Forelimb muscle (tissue), 1 donor: ENCODE measurements at places on chromosomes 7 and 10. TPM values are rescaled to one million over a fixed set of nuclear protein-coding genes. Genes with fewer than 3 reads are reported as not detected.

CASP2 gene
- polyA plus RNA-seq = 20.3 TPM

LRRC18 gene
- 0.09 TPM for polyA plus RNA-seq

HOXA10 gene
- polyA plus RNA-seq = 23.8 TPM

BMPER gene
- 3.6 TPM for polyA plus RNA-seq

AKR1C8 gene
- polyA plus RNA-seq = not detected

GRCh38 chr7:50178166-50178565 is 85.1 kb upstream of the ZPBP start:
- DNase-seq = no peak

- DNase-seq = peak; percentile 83
Observed at GRCh38 chr10:19819419-19820033, 3.3 kb downstream of the PLXDC2 start.

DNA sequence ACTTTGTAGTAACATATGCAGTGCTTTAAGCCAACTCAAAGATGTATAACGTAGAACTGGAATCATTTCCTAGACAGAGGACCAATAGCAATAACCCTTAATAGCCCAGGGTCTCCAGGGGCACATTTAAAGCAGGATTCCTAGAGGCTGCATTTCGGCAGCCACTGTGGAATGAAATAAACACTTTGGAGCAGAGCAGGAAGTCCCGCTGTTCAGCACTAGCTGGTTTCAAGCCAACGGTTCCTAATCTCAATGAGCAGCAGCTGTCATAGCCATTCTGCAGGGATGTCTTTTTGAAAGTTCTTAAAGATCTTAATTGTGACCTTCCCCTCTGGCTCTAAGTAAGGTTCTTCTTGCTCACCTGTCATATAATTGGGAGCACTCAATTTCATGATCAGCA is 18.4 kb upstream of the MACROH2A2 start:
- no peak for DNase-seq

- DNase-seq = no peak
Observed at GRCh38 chr7:95632609-95633008, 36.3 kb upstream of the PDK4 start.

DNA sequence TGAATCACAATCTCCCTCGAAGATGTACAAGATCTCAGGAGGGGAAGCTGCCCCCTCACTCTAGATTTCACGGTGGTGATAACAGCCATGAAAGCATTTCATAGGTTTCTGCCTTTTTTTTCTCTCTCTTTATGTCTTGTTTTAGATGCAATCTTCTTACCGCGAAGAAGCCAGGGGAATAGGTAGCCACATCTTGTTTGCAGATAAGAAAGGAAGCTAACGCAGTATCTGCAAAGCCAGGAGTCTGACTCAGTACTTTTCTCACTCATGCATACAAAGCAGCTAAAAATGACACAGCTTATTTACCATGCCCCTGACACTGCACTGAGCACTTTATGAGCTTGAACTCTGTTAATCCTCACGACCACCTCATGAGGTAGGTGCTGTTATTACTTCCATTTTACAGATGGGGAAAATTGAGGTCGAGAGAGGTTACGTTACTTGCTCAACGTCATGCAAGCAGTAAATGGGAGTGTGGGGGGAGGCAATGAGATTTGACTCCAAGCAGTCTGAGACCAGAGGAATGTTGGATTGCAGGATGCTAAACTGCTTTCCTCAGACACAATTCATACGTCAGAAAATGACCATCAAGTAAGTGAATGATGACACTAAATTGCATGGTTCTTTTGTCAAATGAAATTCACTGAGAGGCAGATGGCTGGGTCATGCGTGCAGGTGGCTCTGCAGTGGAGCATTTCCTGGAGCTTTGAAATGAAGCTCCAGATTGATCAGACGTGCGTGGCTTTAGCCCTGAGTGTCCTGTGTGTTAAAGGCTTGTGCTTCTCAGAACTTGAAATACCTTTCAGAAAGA is 3.3 kb downstream of the MAP3K8 start:
- no peak for DNase-seq

DNA sequence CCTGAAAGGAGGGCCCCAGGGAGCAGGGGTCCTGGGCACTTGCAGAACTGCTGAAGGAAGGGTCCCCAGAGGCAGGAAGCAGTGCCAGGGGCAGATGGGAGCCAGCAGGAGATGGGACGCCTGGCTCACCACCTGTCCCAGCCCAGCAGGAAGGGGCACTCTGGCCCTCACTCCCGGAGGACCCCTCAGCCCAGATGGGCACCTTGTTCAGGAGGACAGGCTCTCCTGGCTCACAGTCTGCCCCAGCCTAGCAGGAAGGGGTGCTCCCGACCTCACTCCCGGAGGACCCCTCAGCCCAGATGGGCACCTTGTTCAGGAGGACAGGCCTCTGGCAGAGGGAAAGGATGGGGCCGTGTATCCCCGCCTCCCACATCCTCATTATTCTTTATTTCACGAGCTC is 331.4 kb upstream of the SHH start:
- no peak for DNase-seq

- no peak for DNase-seq
Observed at GRCh38 chr10:130350996-130351395, 214.8 kb downstream of the GLRX3 start.

GRCh38 chr10:78472551-78472890 is 438.9 kb downstream of the RPS24 start:
- no peak for DNase-seq

GRCh38 chr7:70432567-70433001 is 699.4 kb upstream of the GALNT17 start:
- DNase-seq = no peak

GRCh38 chr10:48504141-48504885 is 100.6 kb downstream of the ARHGAP22 start:
- DNase-seq = no peak

DNA sequence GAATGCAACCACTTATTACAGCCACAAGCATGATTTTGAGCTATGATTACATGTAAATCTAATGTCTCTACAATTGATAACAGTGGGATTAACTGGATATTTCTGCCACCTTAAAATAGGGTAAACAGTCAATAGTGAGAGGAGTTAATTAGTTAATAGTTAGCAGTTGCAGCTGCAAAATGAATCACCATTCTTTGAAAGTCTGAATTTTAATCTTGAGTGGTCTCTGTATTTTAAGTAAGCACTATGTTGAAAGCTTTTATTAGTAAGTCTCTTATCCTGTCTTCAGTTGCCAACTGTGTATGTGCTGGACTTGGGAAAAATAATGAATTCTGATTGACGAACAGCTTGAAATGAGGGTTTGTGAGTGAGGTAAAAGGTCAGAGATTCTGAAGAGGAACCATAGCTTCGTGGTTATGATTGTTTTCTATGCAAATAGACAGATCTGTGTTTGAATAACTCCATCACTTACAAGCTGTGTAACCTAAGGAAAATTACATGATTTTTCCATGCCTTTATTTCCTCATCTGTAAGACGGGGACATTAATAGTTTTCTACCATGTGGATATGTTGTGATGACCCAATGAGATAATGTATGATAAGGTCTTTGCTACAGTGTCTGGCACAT is 75.2 kb downstream of the RNLS start:
- no peak for DNase-seq

DNA sequence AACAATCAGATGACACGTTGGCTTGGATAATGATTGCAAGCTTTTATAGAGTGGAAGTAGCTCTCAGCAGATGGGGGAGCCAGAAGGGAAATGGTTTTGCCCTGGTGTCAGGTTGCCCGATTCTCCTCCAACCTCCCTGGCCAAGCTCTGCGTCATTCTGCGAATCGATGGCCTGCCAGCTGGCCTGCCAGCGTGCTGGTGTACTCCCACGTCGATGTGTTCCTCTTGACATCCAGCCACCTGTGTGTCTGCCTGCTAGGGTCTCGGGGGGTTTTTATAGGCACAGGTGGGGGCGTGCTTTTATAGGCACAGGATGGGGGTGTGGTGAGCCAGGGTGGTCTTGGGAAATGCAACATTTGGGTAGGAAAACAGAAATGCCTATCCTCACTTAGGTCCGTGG is 4.6 kb downstream of the NET1 start:
- no peak for DNase-seq

DNA sequence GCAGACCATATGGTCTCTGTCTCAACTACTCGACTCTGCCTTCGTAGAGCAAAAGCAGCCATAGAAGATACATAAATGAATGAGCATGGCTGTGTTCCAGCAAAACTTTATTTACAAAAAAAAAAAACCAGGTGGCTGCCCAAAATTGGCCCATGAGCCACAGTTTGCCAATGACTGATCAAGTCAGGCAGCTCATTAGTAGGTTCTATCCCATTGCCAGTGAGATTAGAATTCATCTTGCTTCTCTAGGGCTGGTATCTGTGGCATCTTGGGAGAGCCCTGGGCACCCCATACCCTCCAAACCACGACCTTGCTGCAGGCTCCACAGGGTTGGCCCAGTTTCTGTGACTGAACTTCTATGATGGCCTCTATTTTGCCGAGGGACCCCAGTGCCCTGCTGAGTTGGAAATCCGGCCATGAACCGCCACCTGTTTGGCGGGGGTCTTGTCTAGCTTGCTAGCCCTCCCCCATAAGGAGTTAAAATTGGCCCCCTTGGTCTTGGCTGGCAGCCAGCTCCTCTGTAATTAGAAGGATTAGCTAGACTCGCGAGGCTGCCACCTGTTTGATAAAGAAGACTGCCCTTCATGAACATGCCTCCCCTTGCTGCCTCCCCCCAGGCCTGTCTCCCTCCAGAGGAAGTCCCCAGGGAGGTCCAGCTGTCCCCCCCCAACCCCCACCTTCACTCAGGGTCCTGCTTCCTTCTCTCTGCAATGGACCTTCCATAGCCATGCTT is 83.9 kb downstream of the CHN2 start:
- DNase-seq = no peak
